ENCODE measurements at places on chromosomes 6 and 20.

DNA sequence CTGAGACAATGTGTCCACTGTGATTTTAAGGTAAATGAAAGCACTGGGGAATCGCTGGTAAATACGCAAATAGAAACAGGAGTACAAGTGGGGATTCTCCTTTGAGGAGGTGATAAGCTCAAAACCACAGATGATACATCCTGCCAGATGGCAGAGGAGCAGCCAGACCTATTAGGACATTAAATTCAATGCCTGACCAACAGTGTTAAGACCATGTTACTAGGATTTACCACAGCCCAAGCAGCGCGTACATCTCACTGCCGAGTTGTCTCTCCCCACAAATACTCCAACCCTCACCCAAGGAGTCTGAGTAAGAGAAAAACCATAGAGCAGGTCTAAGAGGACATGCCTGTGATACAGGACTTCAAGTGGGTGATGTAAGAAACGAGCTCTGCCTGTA, 68.9 kb upstream of the TULP1 start:
- peaks cover 93% of the 10 kb centered on the region for H3K36me3 ChIP-seq
- peaks cover 25% of the 10 kb centered on the region for H3K4me1 ChIP-seq
- no peak for DNase-seq
- no peaks in the 10 kb centered on the region for H3K27me3 ChIP-seq

- no peaks in the 10 kb centered on the region for H3K4me1 ChIP-seq
- no peak for DNase-seq
- H3K36me3 ChIP-seq: no peaks in the 10 kb centered on the region
Measured at GRCh38 chr6:47700053-47700452, 1.7 kb downstream of the ADGRF4 start.

GRCh38 chr6:148323344-148323743, 19.3 kb upstream of the SASH1 start:
- no peak overlapping the region for H3K4me3 ChIP-seq
- H3K27ac ChIP-seq: no peak overlapping the region
- no peak for DNase-seq
- no peaks in the 10 kb centered on the region for H3K27me3 ChIP-seq
- no peaks in the 10 kb centered on the region for H3K36me3 ChIP-seq
- H3K4me1 ChIP-seq: no peaks in the 10 kb centered on the region

- peaks cover 5% of the 10 kb centered on the region for H3K4me1 ChIP-seq
- H3K4me3 ChIP-seq: no peak overlapping the region
- H3K36me3 ChIP-seq: no peaks in the 10 kb centered on the region
- DNase-seq: no peak
- H3K27me3 ChIP-seq: peaks cover 4% of the 10 kb centered on the region
- no peak overlapping the region for H3K27ac ChIP-seq
Measured at GRCh38 chr6:1423578-1423977, 34.2 kb downstream of the FOXF2 start.

GRCh38 chr20:10075606-10076005, 40.8 kb downstream of the ANKEF1 start:
- H3K4me1 ChIP-seq: no peaks in the 10 kb centered on the region
- no peak overlapping the region for H3K27ac ChIP-seq
- no peak for DNase-seq
- H3K4me3 ChIP-seq: no peak overlapping the region
- no peaks in the 10 kb centered on the region for H3K36me3 ChIP-seq
- no peaks in the 10 kb centered on the region for H3K27me3 ChIP-seq

DNA sequence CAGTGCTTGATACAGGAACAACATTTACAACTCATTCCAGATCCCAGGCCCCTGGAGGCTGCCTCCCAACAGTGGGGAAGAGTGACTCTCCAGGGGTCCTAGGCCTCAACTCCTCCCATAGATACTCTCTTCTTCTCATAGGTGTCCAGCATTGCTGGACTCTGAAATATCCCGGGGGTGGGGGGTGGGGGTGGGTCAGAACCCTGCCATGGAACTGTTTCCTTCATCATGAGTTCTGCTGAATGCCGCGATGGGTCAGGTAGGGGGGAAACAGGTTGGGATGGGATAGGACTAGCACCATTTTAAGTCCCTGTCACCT, 4.2 kb downstream of the PIM1 start:
- H3K4me3 ChIP-seq: peak overlapping the region; percentile 99
- peak overlapping the region; percentile 11 for H3K27ac ChIP-seq
- no peaks in the 10 kb centered on the region for H3K27me3 ChIP-seq

- H3K27ac ChIP-seq: no peak overlapping the region
- no peak for DNase-seq
- H3K36me3 ChIP-seq: peaks cover 21% of the 10 kb centered on the region
- H3K4me3 ChIP-seq: no peak overlapping the region
Measured at GRCh38 chr6:125994670-125995488, 8.5 kb downstream of the TRMT11 start.

DNA sequence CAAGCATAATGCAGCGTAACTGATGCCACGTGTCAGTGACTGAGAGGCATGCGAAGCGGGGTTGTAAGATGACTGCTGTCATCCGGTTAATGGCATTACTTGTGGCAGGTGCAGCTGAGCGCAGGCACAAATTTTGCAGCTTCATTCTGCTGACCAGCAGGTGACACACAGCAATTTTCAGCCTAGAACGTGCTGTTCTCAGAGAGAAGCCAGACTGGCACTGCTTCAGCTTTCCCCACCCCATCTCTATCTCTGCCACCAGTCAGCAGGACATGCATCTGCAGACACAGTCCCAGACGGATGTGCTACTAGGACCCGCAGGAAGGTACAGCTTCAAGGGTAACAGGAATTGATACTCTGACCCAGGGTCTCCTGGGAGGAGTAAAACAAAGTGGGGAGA, 221.8 kb downstream of the KIF16B start:
- H3K27ac ChIP-seq: no peak overlapping the region
- DNase-seq: no peak
- H3K4me3 ChIP-seq: no peak overlapping the region
- H3K27me3 ChIP-seq: no peaks in the 10 kb centered on the region

- peak overlapping the region; percentile 39 for H3K4me3 ChIP-seq
- H3K27ac ChIP-seq: no peak overlapping the region
- H3K4me1 ChIP-seq: peaks cover 10% of the 10 kb centered on the region
- peak; percentile 68 for DNase-seq
Measured at GRCh38 chr6:41470331-41471063, 75.7 kb upstream of the FOXP4 start.

DNA sequence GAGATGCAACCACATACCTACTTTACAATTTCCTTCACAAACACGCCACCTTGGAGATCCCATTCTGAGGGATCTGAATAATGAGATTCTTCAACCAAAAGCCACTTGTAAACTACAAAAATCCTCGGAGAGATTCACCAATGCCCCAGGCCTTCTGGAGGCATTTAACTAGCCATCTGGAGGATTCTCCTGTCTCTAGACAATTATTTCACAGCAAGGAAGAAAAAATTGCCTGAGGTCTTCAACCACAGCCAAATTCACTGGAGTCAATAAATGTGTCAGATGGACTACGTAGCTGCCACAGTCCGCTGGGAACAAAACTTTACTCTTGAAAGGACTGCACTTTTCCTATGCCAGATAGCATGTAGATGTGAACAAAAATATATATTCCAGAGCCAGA, 19.0 kb upstream of the DCDC2 start:
- no peak overlapping the region for H3K4me3 ChIP-seq
- H3K27ac ChIP-seq: no peak overlapping the region
- H3K27me3 ChIP-seq: no peaks in the 10 kb centered on the region
- DNase-seq: no peak
- H3K4me1 ChIP-seq: no peaks in the 10 kb centered on the region

GRCh38 chr6:87333033-87333432, 4.0 kb upstream of the GJB7 start:
- H3K4me1 ChIP-seq: peaks cover 7% of the 10 kb centered on the region
- DNase-seq: no peak
- no peaks in the 10 kb centered on the region for H3K27me3 ChIP-seq
- H3K27ac ChIP-seq: no peak overlapping the region

DNA sequence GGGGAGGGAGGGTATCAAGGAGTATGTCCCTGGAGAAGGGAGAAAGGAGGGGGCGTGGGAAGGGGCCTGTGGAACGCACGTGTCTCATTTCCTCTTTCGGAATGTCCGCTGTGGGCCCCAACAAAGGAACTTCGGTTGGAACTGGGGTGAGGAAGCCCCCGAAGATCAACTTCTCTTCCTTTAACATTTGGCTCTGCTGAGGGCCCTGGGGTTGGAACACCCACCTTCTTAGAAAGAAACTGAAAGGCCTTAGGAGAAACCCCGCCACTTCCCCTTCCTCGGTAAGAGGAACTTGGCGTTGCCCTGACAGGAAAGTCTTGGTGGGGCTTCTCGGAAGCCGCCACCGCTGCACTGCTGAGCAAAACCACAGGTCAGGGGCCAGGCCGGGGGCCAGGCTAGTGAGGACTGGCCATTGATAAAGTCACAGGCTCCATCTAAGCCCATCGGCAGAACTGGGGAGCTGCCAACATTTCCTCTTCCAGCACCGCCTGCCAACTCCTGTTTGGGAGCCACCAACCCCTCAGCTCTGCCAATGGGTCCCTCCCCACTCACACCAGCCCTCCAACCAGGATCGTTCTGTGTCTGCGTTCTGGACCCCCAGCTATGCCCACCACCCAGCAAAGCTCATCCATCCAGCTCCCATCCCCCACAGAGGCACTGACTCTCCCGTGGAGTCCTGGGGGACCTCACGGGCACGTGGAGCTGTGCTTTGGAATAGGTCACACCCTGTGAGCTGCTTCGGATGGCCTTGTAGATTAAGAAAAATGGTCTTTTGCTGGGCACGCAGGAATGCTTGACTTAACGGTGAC, 44.8 kb downstream of the FGD2 start:
- DNase-seq: peak; percentile 91
- peak overlapping the region; percentile 1 for H3K4me3 ChIP-seq
- H3K27me3 ChIP-seq: no peaks in the 10 kb centered on the region
- H3K4me1 ChIP-seq: peaks cover 42% of the 10 kb centered on the region

DNA sequence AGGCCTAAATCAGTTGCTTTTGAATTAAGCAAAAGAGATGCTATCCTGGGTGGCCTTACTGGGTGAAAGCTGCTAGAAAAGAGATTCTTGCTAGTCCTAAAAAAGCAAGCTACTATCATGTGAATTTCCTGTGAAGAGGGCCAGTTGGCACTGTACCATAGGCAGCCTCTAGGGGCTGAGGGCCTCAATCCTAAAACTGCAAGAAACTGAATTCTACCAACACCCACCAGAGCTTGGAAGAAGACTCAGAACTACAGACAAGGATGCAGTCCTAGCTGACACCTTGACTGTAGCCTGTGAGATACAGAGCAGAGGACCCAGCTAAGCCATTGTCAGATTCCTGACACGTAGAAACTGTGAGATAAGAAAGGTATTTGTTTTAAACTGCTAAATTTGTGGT, 24.5 kb downstream of the CLIC5 start:
- H3K4me1 ChIP-seq: peaks cover 6% of the 10 kb centered on the region
- no peaks in the 10 kb centered on the region for H3K27me3 ChIP-seq
- DNase-seq: no peak
- no peak overlapping the region for H3K27ac ChIP-seq

- no peaks in the 10 kb centered on the region for H3K36me3 ChIP-seq
- H3K27ac ChIP-seq: no peak overlapping the region
- H3K4me1 ChIP-seq: no peaks in the 10 kb centered on the region
- no peak for DNase-seq
- no peak overlapping the region for H3K4me3 ChIP-seq
- H3K27me3 ChIP-seq: no peaks in the 10 kb centered on the region
Measured at GRCh38 chr6:104710543-104711335, 149.0 kb downstream of the HACE1 start.

- no peaks in the 10 kb centered on the region for H3K36me3 ChIP-seq
- H3K27me3 ChIP-seq: no peaks in the 10 kb centered on the region
Measured at GRCh38 chr20:44026647-44027342, 112.1 kb downstream of the TOX2 start.

- no peak for DNase-seq
- H3K4me3 ChIP-seq: no peak overlapping the region
- H3K27ac ChIP-seq: no peak overlapping the region
- no peaks in the 10 kb centered on the region for H3K27me3 ChIP-seq
Measured at GRCh38 chr20:16526433-16527380, 46.5 kb downstream of the KIF16B start.

- no peaks in the 10 kb centered on the region for H3K4me1 ChIP-seq
- H3K27ac ChIP-seq: no peak overlapping the region
- DNase-seq: no peak
Measured at GRCh38 chr6:69416776-69417175, 380.0 kb downstream of the LMBRD1 start.

DNA sequence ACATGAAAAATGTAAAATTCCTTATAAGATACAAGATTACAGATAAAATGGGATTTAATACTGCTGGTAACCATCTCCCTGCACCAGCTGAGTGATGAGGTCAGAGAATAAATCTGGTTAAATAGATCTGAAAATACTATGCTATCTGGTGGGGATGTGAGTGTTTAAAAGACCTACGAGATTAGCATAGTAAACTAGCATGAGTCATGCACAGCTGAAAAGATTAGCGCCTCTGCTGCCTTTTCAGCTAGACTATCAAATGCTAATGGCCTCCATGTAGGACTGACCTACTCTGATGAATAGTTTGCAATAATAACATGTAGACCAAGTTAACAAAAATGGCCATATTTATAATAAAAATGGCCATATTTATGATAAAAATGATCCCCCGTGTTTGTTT, 553.3 kb downstream of the C6orf118 start:
- no peaks in the 10 kb centered on the region for H3K36me3 ChIP-seq
- no peak overlapping the region for H3K27ac ChIP-seq
- H3K27me3 ChIP-seq: no peaks in the 10 kb centered on the region

GRCh38 chr6:116329156-116329555, 41.6 kb upstream of the DSE start:
- no peak for DNase-seq
- no peak overlapping the region for H3K4me3 ChIP-seq
- peak overlapping the region; percentile 15 for H3K27ac ChIP-seq

GRCh38 chr20:367486-367887, 13.1 kb upstream of the TRIB3 start:
- peaks cover 39% of the 10 kb centered on the region for H3K4me1 ChIP-seq
- no peak overlapping the region for H3K27ac ChIP-seq
- no peaks in the 10 kb centered on the region for H3K36me3 ChIP-seq
- no peaks in the 10 kb centered on the region for H3K27me3 ChIP-seq

GRCh38 chr6:39681674-39682121, 43.5 kb downstream of the KIF6 start:
- no peaks in the 10 kb centered on the region for H3K36me3 ChIP-seq
- H3K27me3 ChIP-seq: no peaks in the 10 kb centered on the region
